Esophagus muscularis mucosa (tissue), 4 donors: ENCODE measurements at places on chromosomes 6 and 20. TPM values are rescaled to one million over a fixed set of nuclear protein-coding genes. Genes with fewer than 3 reads are reported as not detected.
A peak's percentile ranks its signal among the peaks of the same experiment; 100 is the strongest.

GRCh38 chr6:19692506-19693298 is 144.5 kb upstream of the ID4 start:
- no peak for DNase-seq

DNA sequence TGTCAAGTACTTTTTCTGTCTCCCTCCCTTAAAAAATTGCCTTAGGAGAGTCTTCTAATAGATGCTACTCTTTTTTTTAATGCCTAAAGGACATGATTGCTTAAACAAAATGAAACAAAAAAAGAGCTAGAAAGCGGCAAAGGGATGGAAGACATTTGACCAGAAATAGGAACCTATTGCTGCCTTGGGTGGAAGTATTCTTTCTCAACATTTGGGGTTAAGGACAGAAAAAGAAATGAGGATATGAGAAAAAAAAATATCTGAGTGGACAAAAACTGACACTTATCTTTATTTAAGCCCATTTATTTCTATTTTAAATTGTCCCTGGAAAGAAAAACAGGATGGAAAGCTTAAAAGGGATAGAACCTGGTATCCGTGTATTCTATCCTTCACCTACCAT is 664.9 kb upstream of the CITED2 start:
- no peak for DNase-seq

DNA sequence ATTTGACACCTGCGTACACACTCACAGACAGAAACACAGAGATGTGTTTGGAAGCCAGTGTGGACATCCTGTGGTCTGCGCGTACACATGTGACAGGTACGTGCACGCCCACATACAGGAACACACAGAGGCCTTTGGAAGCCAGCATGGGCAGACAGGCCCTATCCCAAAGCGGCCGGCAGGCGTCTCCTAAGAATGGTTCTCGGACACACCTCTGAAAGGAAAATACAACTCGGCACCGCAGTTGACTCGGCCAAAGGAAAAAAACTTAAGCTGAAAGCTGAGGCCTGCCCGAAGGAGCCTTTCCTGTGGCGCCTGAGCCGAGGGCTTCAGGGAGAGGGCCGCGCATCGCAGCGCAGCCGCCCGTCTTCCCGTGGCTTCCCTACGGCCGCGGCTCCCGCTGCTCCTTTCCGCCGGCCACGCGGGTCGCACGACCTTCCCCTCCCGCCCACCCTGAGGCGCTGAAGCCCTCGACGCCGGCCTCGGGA is 1.4 kb upstream of the CEP43 start:
- DNase-seq, result peak; percentile 92

DNA sequence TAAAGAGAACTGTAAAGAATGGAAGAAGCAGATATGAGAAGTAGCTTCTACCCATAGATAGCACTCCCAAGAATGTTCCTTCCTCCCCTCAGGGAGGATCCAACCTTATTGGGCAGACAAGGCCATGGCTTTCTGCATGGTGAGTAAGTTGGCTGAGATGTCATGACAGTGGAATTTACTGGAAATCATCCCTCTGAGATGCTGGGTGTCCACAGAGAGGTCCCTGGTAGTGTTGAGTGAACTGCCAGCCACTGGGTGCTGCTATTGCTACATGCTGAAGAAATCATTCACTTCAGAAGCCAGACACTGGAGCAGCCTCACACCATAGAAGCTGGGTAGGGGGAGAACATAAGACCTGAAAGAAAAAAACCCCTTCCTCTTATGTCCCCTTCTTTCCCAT is 46.4 kb upstream of the FERMT1 start:
- DNase-seq, result peak; percentile 50

DNA sequence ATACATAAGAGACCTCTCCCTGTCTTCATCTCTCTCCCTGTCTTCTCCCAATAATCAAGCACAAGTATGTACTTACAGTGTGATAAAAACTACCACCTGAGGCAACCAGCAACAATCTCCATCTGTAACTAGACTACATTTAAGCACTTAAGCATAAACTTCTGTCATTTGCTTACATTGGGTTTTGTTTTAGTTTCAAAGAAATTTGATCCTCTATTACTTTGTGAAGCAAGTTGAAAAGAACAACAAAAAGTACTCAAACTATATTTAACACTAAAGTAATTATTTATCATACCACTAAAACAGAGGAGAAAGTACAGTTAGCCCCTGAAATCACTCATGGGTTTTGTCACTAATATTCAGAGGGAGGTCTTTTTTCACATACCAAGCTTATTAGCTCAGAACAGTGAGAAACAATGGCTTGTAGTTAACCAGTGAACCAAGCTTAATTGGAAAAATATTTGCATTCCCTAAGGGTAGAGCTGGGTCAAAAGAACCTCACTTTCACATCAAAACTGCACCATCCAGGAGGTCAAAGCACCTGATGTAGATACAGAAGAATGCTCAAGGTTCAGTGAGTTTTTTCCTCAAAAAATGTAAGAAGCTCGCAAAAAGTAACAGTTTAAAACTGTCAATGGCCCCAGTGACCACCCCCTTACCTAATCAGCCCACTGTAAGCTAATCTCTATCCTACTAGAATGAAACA is 34.1 kb downstream of the DCDC2 start:
- no peak for DNase-seq

GRCh38 chr6:149059557-149059956 is 258.0 kb upstream of the TAB2 start:
- no peak for DNase-seq

GRCh38 chr6:99334526-99335127 is 14.8 kb downstream of the FAXC start:
- no peak for DNase-seq

Gene VSTM2L
- 11.1 TPM for total RNA-seq
